ENCODE measurements at places on chromosomes 7 and 10.
A peak's percentile ranks its signal among the peaks of the same experiment; 100 is the strongest.

- no peak for DNase-seq
Observed at GRCh38 chr7:85011127-85011526, 175.7 kb downstream of the SEMA3D start.

DNA sequence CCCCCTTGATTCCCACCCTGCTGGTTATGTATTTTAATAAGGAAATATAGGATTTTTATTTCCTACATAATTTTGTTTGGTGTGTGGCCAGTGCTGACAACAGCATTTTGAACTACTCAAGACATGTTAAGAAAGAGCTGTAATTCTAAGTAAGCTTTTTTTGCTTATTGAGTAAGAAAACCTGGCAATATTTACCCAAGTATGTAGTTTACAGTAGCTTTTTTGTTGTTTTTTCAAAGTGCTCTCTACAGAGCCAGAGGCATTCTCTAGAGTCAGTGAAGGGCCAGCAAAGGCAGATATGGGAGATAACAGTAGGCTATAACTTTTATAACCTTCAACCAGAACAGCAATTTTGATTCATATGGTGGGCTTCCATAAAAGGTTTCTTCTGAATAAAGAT, 63.2 kb upstream of the TMEM168 start:
- no peak for DNase-seq

- no peak for DNase-seq
Observed at GRCh38 chr7:154928136-154929005, 74.6 kb downstream of the PAXIP1 start.

GRCh38 chr7:132603220-132603833, 27.1 kb upstream of the PLXNA4 start:
- DNase-seq, result no peak

DNA sequence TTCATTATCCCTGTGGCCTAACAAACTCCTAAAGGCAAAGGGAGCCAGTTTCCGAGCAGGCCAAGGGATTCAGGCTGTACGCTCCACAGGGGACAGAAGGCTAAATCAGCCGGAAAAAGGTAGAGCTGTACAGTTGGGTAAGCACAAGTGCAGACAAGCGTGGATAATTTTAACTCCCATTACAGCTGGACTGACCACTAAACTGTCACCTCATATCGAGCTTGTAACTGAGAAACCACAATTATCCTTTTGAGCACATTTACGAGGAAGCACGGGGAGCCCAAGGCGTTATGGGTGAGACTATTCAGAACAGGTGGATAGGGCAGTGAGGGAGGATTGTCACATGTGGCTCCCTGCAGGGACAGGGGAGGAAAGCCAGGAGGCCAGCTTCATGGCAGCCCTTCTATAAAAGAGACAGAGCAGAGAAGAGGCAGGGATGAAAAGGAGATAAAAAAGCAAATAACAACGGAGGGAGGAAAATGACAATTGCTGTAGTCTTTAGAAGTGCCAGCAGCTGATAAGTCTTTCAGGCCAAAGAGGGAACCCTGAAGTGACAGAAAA, 288.0 kb downstream of the FGFR2 start:
- no peak for DNase-seq

- DNase-seq, result no peak
Observed at GRCh38 chr7:108017776-108018151, 14.8 kb upstream of the LAMB1 start.

DNA sequence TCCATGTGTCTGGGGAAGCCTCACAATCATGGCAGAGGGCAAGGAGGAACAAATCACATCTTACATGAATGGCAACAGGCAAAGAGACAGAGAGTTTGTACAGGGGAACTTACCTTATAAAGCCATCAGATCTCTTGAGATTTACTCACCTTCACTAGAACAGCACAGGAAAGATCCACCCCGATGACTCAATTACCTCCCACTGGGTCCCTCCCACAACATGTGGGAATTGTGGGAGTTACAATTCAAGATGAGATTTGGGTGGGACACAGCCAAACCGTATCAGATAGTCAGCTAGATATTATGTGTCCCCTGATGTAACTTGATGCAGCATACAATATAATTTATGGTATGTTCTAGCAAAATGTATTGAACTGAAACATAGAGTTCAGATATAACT, 14.1 kb upstream of the CEP41 start:
- DNase-seq, result no peak

- peak; percentile 78 for DNase-seq
Observed at GRCh38 chr7:38368191-38368605, 94.8 kb upstream of the TARP start.

DNA sequence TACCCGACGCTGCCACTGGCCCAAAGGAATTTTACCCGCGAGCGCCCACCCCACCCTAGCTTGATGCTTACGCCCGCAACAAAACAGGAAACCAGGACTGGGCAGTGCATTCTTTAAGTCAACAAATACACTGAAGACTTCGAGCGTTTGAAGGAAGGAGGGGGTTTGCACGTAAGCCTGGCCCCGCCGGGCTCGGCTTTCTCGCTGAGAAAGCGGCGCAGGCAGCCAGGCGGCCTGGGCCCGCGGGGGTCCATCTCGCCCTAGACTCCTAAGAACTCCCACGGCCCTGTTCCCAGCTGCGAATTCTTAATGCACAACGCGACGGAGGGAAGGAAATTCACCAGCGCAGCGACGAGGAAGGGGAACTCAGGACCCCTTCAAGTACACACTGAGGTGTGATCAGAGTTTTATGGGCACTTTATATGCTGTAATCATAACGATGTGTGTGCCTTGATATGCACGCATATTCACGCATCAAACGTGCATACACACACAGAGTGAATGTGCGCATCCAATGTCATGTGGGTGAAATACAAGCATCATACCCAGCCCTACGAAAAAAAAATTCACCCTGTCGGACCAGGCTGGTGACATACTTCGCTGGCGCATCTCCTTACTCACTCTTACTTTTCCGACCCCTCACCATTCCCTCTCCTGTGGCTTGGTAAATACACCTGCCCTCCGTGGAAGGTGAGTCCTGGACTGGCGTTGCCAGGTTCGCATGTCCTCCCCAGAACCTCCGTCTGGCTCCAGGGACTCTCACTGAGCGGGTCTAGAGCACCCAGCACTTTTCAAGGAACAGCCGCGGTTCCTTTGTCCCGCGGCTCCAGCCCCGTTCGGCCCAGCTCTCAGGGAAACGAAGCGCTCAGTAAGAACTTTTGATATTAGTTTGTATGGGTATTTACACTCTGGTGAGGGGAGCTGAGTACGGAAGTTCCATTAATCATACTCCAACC, 5.7 kb upstream of the HOXA13 start:
- no peak for DNase-seq

GRCh38 chr10:12241810-12242529, 46.0 kb downstream of the CDC123 start:
- no peak for DNase-seq

- no peak for DNase-seq
Observed at GRCh38 chr7:98828368-98828767, 41.4 kb downstream of the TMEM130 start.

DNA sequence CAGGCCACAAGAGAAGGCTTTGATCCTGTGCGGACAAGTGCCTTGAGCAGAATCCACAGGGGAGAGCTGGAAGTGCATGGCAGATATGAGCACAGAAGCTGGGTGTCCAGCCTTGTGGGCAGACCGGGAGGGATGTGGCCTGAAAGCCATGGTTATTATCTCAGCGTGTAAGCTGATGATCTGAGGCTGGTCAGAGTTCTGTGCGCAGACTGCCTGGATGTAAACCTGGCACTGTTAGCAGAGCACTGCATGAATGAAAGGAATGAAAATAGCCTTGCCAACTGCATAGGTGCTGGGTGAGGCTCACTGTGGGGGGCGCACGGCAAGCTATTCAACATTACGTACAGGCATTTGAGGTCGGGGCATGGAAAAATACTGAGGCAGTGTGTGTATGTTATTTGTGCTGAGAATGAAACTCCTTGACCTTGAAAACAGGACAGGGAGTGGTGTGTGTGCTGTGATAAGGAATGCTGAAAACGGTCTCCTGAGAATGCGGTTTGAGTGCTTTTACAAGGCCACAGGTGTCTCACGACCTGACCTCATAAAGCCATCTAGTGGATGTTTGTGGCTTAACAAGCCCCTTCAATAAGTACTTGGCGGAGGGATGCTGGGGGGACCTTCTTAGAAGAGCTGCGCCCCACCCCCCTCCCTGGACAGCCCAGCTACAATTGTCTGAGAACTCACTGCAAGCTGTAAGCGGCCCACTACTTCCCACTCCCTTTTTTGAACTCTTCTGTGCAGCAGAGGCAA, 18.7 kb downstream of the AKR1C1 start:
- no peak for DNase-seq

GRCh38 chr7:24051651-24052050, 232.3 kb upstream of the NPY start:
- DNase-seq, result no peak

DNA sequence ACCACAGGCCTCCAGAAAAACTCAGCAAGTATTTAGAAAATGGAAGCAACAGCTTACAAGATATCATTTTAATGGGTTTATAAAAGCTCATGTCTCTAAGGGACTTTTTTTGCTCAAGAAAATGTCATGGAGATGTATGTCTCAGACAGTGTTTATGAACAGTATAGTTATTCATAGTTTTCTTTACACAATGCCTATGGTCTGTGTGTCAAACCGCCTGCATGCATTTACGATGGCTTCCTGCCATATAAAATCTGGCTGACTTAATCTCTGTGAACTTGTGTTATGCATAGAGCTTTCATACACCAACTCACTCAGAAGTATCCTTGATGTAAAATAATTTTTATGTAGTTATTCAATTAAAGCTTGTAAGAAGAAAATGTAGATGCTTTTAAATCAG, 1314.2 kb upstream of the LRRTM3 start:
- DNase-seq, result no peak

- DNase-seq, result no peak
Observed at GRCh38 chr10:90051474-90051873, 350.1 kb downstream of the KIF20B start.

DNA sequence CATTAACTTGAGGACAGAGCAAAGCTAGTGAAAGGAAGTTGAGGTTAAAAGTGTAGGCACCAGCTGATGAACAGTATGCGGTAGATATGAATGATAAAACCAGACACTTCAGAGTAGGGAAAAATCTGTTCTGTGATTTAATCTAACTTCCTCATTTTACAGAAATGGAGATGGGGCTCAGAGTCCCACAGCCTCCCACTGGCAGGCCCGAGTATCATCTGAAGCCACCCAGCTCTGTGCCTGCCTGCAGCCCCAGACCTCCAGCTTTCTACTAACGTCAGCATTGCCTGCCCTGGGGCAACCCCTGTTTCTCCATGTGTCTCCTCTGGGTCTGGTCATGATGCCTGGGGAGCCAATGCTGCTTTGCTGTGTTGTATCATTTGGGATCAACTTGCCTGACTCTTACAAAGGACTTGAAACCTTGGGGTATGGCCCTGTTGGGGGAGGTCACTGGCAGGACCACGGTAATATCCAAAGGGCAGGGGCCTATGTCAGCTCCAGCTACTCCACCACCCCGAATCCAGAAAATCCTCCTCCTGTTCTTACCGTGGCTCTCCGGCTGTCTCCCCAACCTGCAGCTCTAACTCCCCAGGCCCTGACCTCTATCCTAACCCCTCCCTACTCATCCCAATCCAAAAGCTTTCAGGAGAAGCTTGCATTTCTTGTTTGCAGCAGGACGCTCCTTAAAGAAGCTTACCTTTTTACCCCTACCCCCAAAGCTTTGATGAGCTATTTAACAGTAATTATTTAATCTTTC, 56.2 kb upstream of the NPY start:
- no peak for DNase-seq

- DNase-seq, result no peak
Observed at GRCh38 chr7:83782628-83783027, 133.7 kb upstream of the SEMA3E start.

- no peak for DNase-seq
Observed at GRCh38 chr10:17455015-17455520, 673 bp upstream of the ST8SIA6 start.

GRCh38 chr10:96608262-96608661, 21.4 kb upstream of the TM9SF3 start:
- no peak for DNase-seq

DNA sequence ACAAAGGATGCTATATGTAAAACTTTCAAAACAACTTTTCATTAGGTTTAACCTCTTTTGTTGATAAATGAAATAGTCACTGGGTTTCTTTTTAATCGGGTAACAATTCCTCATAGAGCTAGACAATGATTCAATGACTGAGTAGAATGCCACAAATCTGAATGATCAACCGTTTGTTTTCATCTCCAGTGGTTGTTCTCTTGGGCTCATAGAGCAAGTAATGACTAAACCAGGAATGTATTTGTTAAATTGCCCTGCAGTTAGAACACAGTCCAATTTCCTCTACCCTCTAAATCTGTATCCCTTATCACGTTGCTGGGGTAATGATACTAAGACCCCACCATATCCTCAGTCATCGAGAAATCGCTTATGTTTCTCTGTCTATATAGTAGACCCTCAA, 40.0 kb downstream of the CNNM1 start:
- no peak for DNase-seq

- no peak for DNase-seq
Observed at GRCh38 chr10:6888434-6888833, 308.4 kb upstream of the PRKCQ start.

DNA sequence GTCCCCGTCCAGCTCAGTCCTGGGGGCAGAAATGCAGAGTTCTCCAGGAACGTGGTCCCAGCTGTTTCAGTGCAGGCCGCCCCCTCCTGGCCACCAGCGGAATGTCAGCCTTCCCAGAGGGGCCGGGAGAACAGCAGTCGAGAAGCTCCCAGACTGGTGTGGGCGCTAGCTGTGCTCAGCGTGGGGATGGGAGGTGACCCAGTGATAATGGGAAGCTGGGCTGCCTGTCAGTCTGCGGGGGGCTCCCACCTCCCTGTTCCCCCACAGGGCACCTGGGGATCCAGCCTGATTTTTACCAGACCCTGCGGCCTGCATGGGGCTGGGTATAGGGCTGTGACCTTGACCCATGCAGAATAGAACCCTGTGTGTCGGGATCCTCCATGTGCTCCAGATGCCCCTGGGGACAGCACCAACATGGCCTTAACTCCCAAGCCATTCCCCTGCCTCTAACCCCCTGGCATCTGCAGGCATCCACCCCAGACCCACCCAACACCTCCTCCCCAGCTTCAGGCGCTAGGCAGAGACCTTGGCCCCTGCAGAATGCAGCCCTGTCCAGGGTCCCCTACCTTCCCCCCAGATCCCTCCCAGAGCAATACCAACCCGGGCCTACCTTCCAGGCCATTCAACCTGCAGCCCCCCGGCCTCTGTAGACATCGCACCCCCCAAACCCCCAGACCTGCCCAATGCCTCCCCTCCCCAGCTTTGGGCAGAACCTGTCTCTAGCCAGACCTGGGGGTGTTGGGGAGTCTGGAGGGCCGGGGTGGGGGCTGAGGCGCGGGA, 880 bp upstream of the ELN start:
- DNase-seq, result peak; percentile 70

- no peak for DNase-seq
Observed at GRCh38 chr7:1591876-1592275, 22.0 kb upstream of the PSMG3 start.

GRCh38 chr10:47095848-47096612, 184.8 kb downstream of the PTPN20 start:
- no peak for DNase-seq

- no peak for DNase-seq
Observed at GRCh38 chr7:41466760-41467384, 236.0 kb downstream of the INHBA start.
